ENCODE measurements at places on chromosomes 12 and 14. TPM values are rescaled to one million over a fixed set of nuclear protein-coding genes. Genes with fewer than 3 reads are reported as not detected.

HOXC6 gene
- not detected for total RNA-seq

EML5 gene
- 5.5 TPM for total RNA-seq

ACOT6 gene
- total RNA-seq, result not detected

CELA1 gene
- total RNA-seq, result 0.73 TPM

RNASE3 gene
- not detected for total RNA-seq

ALDH1L2 gene
- total RNA-seq, result 0.72 TPM

PUS1 gene
- total RNA-seq, result 41.8 TPM

CBLN3 gene
- 3.8 TPM for total RNA-seq

MON2 gene
- 88.5 TPM for total RNA-seq

TAS2R43 gene
- 0.35 TPM for total RNA-seq

FSCB gene
- not detected for total RNA-seq

TCL1B gene
- total RNA-seq, result not detected

MYH6 gene
- total RNA-seq, result not detected

NDRG2 gene
- 32.4 TPM for total RNA-seq

- no peak for DNase-seq
Measured at GRCh38 chr14:74855945-74856344, 20.0 kb downstream of the PROX2 start.

GRCh38 chr14:36510874-36511273 lies 9.2 kb downstream of the NKX2-1 start:
- DNase-seq, result no peak

GRCh38 chr12:21340403-21340802 lies 5.7 kb upstream of the SLCO1A2 start:
- DNase-seq, result no peak

DNA sequence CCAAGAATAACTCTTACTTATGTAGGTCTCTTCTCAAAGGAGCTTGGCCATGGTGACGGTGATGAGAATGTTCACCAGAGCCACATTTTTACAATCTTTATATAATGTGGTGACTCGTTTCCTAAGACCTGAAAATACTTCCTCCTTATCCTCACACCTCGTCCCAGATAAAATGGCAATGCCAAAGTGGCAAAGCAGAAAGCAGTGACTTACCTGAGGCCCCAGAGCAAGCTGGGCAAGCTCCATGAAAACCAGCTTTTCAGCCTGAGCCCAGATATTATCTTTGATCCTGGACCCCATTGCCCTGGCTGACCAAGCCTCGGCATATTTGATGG lies 173.6 kb upstream of the PRMT8 start:
- no peak for DNase-seq

DNA sequence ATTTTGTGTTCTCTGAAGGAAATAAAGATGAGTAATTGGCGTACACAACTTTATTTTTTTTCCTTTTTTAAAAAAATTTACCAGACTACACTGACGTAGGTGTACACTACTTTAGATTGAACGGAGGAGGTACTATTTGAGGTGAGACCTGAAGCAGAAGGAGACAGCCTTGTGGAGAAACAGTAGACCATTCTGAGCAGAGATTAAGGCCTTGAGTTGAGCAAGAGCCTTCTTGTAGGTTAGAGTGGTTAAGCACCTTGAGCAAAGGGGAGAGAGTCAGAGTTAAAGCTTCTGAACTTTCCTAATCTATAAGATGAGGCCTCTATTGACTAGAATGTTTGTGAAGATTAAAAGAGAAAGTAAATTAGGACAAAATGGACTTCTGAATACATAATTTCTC lies 2.5 kb downstream of the LEMD3 start:
- DNase-seq, result peak; percentile 37

GRCh38 chr12:85825746-85826145 lies 10.5 kb downstream of the RASSF9 start:
- DNase-seq, result no peak

GRCh38 chr12:57888409-57889157 lies 42.1 kb upstream of the CTDSP2 start:
- no peak for DNase-seq

GRCh38 chr12:131105736-131106348 lies 152.1 kb downstream of the ADGRD1 start:
- no peak for DNase-seq

GRCh38 chr12:94666158-94666557 lies 15.8 kb upstream of the TMCC3 start:
- DNase-seq, result no peak

DNA sequence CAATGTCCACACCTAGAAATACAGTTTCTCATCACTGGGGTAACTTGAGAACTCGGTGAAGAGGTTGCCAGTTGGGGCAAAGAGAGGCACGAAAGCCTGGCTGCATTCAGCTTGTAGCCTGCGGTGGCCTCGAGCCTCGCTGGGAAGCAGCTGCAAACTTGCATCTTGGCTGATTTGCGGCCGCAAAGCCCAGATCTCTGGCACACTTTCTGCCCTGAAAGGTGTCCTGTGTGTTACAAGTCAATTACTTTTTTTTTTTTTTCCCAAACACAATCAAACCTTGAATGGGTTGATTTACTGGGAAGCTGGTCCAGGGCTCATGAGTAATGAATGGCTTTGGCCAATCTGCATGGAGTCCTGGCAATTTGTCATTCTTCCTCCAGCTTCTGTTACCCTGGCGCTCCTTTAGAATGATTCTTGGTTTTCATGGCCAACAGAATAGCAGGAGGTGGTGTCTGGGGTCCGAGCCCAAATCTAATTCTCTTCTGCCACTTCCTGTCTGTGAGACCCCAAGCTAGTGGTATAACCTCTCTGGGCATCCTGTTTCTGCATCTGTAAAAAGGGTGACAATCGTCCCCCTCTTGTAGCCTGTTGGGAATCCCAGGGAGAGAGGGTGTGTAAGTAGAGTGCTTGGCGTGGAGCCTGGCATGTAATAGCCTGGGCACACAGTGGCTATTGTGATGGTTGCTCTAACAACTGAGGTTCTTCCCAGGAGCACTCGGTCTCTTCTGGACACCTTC lies 6.7 kb downstream of the BCL7A start:
- DNase-seq, result no peak

DNA sequence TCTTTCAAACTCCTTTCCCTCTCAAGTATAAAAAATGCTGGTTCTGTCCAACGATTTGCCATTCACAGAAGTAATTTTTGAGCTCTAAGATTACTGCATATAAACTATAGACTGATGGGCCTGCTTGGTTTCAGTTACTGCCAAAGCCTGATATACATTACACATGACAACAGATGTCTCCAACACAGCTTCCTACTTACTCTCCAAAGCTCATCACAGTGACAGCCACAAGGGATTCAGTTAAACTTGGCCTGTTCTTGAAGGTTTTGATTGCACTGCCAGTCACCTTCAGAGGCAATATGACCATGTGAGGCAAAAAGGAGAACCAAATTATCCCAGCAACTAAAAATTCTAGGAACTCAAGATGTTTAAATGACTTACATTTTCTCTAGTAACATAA lies 30.1 kb downstream of the STXBP6 start:
- no peak for DNase-seq

DNA sequence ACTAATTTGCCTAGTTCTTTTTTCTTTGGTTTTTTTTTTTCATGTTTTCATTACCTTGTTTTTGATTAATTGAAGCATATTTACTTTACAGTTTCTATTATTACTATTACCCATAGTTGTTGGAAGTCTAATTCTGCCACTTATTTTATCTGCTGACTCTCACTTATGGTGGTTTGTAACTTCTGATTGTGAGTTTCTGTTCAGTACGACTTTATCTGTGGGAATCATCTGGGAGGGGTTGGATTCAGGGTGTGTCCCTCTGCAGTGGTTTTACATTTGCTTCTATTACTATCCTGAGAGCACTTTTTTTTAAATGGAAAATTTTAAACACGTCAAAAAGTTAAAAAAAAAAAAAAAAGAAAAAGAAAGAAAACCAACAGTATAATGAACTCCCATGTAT lies 26.4 kb upstream of the SOS2 start:
- no peak for DNase-seq

- DNase-seq, result no peak
Measured at GRCh38 chr12:122276242-122276641, 9.9 kb upstream of the VPS33A start.

- DNase-seq, result peak; percentile 16
Measured at GRCh38 chr12:10331642-10332239, 24.1 kb downstream of the KLRD1 start.

GRCh38 chr12:19166956-19167355 lies 37.4 kb downstream of the PLEKHA5 start:
- no peak for DNase-seq

DNA sequence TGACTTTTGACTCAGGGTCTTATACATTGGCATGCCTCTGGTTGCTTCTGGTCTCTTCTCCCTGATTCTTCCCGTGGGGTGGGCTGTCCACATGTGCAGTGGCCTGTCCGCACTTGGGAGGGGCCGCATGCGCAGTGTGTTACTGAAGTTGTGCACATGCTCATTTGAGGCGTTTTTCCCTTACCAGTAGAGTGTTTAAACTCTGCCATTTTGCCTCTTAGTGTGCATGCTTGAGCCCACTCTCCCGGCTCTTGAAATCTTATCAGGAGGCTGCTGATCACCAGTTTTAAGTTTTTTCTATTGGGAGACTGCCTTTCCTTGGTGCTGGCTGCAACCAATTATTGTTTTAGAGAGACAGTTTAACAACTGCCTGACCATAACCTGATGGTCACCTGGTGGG lies 32.1 kb upstream of the HECTD1 start:
- DNase-seq, result no peak

- DNase-seq, result no peak
Measured at GRCh38 chr14:89767131-89767530, 187.4 kb downstream of the EFCAB11 start.

- DNase-seq, result no peak
Measured at GRCh38 chr12:68896881-68897540, 36.0 kb downstream of the CPM start.

DNA sequence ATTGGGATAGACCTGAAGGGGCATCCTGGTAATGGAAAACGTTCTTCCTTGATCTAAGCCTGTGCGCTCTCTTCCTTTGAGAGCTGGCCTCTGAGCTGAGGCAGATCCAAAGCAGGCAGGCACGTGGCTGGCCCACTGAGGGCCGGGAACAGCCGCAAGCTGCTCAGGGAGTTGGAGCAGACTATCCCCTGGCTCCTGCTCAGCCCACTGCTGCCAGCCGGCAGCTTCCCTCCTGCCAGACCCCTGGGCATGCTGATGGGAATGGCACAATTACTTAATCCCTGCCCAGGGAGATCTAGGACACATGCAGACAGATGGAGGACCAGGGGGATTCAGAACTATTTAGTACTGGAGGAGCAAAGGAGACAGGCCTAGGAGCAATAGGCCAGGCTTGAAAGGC lies 14.4 kb downstream of the NEUROD4 start:
- DNase-seq, result no peak

GRCh38 chr12:104448031-104448430 lies 8.7 kb upstream of the CHST11 start:
- DNase-seq, result no peak

DNA sequence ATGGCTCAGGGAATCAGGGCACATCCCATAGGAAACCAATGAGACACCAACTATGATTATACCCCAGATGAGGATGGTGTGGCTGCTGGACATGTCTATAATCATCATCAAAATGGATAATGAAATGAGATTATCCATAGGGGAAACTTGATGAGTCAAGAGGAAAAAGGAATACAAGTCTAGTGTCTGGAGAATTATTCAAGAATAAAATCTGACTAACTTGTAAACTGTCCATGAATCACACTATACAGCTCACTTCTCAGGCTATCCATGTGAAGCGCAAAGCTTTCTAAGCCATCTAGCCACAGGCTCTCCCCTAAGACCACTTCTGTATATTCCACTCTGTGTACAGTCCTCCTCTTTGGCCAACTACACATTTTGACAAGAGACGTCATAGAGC lies 52.5 kb downstream of the DUSP16 start:
- no peak for DNase-seq

GRCh38 chr14:22668417-22668816 lies 24.3 kb upstream of the OR6J1 start:
- no peak for DNase-seq

- DNase-seq, result no peak
Measured at GRCh38 chr14:95327558-95328374, 8.1 kb upstream of the CLMN start.

GRCh38 chr14:49056021-49056420 lies 530.2 kb downstream of the RPS29 start:
- DNase-seq, result no peak

GRCh38 chr12:113270709-113271009 lies 49.4 kb downstream of the TPCN1 start:
- DNase-seq, result no peak

DNA sequence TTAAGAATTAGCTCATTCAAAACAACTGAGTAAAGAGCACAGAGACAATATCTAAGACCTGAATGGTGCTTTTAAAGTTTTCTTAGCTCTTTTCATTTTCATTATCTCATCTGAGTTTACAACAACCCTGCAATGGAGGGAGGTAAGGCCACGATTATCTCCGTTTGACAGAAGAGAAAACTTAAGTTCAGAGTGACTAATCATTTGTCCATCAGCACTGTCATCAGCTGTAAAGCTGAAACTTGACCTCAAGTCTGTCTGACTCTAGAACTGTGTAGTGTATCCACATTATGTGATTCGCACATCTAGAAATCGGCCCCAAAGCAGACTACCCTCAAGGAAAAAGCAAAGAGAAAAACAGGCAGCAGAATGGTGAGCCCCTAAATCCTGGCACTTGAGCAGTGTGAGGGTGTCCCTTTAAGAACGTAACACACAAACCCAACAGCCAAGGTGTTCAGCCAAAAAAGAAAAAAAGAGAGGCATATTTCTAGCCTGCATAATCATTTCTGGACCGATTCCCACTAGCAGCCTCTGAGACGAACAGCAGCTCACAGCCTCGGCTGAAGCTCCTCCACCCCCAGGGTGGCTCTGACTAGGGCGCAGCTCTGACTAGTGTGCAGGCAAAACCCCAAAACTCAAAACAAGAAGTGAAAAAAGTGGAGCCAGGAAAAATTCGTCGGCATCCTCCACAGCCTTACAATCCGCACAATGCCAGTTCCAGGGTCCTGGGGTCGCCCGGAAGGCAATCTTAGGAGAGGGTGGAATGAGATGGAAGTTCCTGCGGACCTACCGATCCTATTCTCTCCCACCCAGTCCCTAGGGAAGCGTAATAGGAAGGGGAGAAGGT lies 1.6 kb downstream of the STXBP6 start:
- DNase-seq, result no peak

GRCh38 chr14:72443991-72444441 lies 449.9 kb downstream of the DPF3 start:
- DNase-seq, result peak; percentile 29

GRCh38 chr12:84911271-84912197 lies 1.1 kb downstream of the SLC6A15 start:
- no peak for DNase-seq

DNA sequence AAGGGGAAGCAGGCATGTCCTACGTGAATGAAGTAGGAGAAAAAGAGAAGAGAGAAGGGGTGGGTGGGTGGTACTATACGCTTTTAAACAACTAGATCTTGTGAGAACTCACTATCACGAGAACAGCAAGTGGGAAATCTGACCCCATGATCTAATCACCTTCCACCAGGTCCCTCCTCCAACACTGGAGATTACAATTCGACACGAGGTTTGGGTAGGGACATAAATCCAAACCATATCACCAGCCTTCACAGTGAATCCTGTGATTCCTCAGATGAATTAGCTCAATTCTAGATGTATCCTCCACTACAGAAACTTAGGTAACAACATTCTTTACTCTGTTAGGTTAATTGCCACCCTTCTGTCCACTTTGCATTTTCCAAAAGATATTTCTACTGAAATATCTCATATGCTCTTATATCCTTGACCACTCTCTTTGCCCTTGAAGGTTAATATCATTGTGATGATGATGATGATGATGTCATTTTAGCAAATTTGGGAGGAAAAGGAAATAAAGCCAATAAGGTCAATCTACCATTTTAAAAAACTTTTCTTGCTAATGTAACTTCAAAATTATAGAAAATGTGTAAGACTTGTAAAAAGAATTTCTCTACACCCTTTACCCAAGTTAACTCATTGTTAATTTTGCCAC lies 23.2 kb upstream of the CCNT1 start:
- DNase-seq, result no peak
